ENCODE measurements at places on chromosomes 16 and 17. TPM values are rescaled to one million over a fixed set of nuclear protein-coding genes. Genes with fewer than 3 reads are reported as not detected.

RAB11FIP4 gene
- 0.65 TPM for total RNA-seq

HOXB13 gene
- not detected for total RNA-seq

CEP20 gene
- total RNA-seq, result 62.3 TPM

SLC22A31 gene
- total RNA-seq, result not detected

TMEM235 gene
- total RNA-seq, result not detected

ADAD2 gene
- not detected for total RNA-seq

MYL11 gene
- total RNA-seq, result 3,135 TPM

NPIPA2 gene
- total RNA-seq, result 2.2 TPM

RNF43 gene
- not detected for total RNA-seq

SDR42E2 gene
- not detected for total RNA-seq

GH1 gene
- not detected for total RNA-seq

ICAM2 gene
- total RNA-seq, result 27.0 TPM

DNAI2 gene
- total RNA-seq, result not detected

EPX gene
- not detected for total RNA-seq

SNX20 gene
- 1.7 TPM for total RNA-seq

DNAAF8 gene
- 0.42 TPM for total RNA-seq

APOH gene
- 1.3 TPM for total RNA-seq

ZBTB4 gene
- 40.6 TPM for total RNA-seq

SPNS2 gene
- 6.2 TPM for total RNA-seq

ITGB3 gene
- 1.5 TPM for total RNA-seq

GRCh38 chr17:73950593-73950914, 252.9 kb upstream of the RPL38 start:
- DNase-seq, result no peak

DNA sequence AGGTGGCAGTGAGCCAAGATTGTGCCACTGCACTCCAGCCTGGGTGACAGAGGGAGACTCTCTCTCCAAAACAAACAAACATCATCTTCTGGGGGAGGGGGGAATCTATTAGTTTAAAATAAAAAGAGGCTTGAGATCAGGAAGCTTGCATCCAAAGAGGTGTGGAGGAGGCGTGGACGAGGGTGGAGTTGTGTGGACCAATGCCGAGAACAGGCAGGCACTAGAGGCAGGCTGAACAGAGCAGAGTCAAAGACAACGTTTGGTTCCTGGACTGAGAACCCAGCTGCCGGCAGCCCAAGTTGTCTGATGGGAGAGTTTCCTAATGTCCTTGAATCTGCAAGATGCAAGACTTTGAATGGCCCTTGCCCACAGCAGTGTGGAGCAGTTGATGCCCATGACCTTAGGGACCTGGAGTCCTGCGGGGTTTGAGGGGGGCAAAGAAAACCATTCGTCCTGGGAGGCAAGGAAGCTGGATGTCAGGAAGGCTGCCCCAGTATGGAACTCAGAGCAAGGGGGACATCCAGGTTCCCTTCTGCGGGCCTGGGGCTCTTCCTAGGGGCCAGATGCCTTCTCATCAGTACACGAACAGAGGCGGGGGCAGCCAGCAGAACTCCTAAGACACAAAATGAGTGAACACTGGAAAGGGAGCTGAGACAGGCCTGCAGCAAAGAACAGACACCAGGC, 9.2 kb downstream of the TBC1D16 start:
- DNase-seq, result no peak

GRCh38 chr17:29559640-29560039, 7.2 kb downstream of the ABHD15 start:
- no peak for DNase-seq

DNA sequence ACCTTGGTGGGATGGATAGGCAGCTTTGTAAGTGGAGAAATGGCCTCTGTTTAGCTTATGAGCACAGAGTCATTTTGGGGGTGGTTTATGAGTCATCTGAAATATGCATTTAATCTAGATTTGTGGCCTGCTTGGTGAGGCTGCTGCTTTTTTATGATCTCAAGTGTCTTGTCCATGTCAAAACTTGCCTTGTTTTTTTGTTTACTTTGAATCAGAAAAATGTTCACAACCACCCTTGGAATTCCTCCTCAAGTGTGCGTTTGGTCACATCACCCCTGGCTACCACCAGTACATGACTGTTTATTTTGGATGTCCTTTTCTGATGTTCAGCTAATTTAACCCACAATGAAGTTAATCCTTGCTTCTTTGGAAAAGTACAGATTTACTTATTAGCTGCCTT, 64.6 kb downstream of the FTO start:
- no peak for DNase-seq

- no peak for DNase-seq
Observed at GRCh38 chr17:50289278-50289677, 15.0 kb downstream of the TMEM92 start.

- DNase-seq, result no peak
Observed at GRCh38 chr16:59658572-59658971, 924.5 kb upstream of the GOT2 start.

- no peak for DNase-seq
Observed at GRCh38 chr16:48225456-48225855, 18.6 kb upstream of the LONP2 start.

DNA sequence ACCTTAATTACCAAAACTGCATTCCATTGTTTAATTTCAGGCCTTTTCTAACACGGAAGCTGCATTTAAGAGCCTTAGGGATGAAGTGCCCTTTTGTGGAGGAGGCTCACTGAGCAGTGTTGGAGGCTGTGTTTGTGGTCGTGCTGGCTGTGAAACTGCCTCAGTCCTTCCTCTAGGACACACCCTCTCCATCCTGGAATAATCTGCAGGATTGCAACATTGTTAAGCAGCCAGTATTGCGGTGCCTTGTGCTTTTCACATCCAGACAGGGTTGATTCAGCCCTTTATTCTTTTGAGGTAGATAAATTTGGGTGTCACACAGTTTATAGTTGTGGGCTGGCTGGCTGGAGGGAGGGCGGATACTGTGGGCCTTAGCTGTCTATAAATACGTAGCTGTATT, 141.6 kb downstream of the CDRT15L2 start:
- no peak for DNase-seq

DNA sequence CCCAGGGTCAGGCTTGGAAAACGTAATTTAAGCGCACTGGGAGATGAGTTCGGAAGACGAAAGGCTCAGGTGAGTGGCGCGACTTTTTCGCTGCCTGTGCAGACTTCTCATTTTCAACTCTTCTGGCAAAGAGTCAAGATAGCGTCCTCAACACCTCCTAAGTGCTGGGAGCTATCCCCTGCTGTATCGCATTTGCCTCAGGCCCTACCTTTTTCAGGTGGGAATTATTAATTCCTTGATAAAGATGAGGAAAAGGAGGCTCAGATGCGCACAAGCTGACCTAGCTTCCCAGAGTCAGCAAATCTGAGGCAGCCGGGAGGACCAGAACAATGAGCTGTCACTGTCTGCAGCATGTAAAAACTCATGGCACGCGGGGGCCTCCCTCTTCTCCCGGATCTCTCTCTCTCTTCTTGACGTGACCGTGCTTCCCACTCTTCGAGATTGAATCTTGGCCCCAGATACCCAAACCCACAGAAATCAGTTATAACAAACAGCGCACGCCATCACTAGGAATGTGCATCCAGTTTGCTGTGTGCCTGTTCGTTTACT, 512 bp upstream of the ADAMTS18 start:
- DNase-seq, result no peak

- DNase-seq, result no peak
Observed at GRCh38 chr16:53817812-53818550, 114.0 kb downstream of the FTO start.

DNA sequence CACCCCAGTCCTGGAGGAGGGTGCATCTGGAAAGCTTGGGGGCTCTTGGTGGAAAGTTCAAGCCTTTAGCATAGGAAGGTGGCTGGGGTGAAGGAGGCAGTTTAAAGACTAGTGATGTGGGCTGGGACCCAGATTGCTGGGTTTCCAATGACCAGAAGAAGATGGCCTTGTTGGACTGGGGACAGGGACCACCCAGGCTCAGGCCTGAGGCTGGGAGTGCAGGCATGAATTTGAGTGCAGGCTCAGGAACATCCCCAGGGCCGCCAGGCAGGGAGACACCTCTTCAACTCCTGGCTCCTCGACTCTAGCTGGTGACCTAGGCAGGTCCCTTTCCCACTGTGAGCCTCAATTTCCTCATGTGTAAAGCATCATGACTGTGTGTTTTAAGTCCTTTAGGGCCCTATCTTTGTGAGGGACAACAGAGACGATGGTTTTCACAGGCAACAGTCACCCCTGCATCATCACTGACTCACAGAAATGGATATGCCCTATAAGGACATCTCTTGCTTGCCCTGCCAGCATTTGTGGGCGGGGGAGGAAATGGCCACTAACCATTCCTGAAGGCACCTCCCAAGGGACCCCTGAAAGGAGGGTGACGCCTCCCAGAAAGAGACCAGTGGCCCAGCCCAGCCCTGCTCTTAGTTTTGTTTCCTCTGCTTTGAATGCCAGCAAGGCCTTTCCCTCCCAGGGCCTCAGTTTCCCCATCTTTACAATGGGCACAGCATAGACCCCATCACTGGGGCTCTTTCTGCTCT, 11.1 kb downstream of the NLRC5 start:
- peak; percentile 78 for DNase-seq

- DNase-seq, result peak; percentile 26
Observed at GRCh38 chr16:70676675-70677498, 9.0 kb downstream of the MTSS2 start.

- DNase-seq, result no peak
Observed at GRCh38 chr17:45973946-45974859, 24.8 kb upstream of the STH start.

DNA sequence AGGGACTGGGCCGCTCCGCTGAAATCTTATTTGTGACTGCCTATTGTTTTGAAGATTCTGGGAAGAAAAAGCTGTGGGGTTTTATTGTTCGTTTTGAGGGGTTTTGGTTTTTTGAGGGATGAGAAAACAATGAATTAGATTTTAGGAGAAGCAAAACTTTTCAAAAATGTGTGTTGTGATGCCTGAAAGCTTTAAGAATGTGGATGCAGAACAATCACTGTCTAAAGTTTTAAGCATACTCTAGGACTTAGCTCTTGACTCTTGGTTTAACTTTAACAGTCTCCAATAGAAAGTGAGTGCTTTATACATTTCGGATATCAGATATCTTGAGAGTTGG, 899 bp downstream of the CFAP52 start:
- no peak for DNase-seq

GRCh38 chr17:15954222-15954621, 9.3 kb downstream of the ADORA2B start:
- DNase-seq, result no peak

- no peak for DNase-seq
Observed at GRCh38 chr17:65220732-65221131, 83.6 kb downstream of the RGS9 start.

GRCh38 chr16:75527825-75528299, 8.0 kb downstream of the CHST5 start:
- DNase-seq, result no peak

DNA sequence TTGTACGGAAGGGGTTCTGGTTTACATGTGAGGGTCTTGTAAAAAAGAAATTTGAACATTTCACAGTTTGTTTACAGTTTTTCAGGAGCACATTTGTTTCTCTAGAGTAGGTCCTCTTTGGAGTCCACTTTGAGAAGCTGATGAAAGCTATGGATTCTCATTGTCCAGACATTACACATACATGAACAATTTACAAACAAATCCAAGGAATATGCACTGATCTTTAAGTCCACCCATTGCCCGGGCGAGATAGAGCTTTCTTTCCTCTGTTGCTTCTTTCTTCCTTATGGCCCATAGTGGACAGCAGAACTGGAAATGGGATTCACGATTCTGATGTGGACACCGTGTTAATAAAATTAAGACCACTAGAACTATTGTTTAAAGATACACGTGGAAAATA, 1.9 kb downstream of the DCAF7 start:
- no peak for DNase-seq

DNA sequence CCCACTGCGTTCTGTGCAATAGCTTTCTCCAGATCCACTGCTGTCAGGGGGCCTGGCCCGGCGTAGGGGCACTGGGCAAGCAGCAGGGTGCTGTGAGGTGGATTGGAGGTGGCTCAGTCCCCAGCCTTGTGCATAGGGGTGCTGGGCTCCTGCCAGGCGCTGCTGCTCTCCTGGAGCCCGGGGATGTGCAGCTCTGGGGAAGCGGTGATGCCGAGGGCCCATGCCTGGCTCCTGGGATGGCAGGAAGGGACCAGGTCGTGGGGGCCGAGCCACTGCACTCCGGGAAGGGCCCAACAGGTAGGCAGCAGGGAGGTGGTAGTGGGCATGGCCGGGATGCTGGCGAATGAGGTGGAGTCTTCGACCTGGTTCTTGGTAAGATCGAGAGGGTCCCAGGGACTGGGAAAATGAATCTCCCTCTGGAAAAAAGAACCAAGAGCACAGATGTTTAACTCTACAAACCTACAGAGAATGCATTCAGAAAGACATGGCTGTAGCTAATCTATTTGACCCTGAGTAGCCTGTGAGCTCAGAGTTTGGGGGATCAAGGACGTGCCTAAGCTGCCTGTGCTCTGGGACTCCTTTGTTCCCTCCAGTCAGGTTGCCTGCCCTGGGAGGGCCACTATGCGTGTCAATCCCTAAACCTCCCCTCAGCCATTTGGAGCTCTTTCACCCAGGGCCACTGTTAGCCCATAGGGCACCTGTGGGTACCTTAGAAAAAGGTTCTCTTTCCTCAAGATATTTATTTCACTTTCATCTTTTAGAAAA, 6.6 kb upstream of the SUPT4H1 start:
- no peak for DNase-seq

DNA sequence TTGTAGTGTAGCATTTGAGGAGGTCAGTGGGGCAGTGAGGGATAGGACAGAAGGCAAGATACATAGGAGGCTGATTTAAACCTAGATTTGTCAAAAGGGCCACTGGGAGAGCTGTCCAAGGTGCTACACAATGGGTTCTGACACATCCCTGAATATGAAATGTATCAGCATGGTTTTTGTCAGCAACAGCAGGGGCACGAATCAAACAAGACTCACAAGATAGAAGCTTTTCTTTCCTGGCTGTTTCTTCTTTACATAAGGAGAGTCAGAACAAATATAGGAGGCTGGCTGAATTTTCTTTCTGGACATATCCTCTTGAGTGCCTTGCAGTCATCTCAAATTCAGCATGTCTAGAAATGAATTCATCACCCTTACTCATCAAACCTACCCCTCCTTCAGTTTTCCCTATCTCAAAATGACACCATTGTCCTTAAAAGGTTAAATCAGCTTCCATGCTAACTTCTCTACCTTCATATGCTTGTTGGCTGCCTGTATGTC, 130.5 kb downstream of the NPIPB5 start:
- DNase-seq, result no peak

- peak; percentile 68 for DNase-seq
Observed at GRCh38 chr17:1108765-1109605, 70.8 kb downstream of the ABR start.

GRCh38 chr16:626787-627453, 3.9 kb upstream of the WFIKKN1 start:
- DNase-seq, result peak; percentile 74

- DNase-seq, result peak; percentile 67
Observed at GRCh38 chr16:84599521-84600202, 18.2 kb downstream of the COTL1 start.
